ENCODE measurements at places on chromosomes 6 and 20.

- no peaks in the 10 kb centered on the region for H3K4me1 ChIP-seq
- H3K27me3 ChIP-seq: no peaks in the 10 kb centered on the region
- no peak for DNase-seq
- no peak overlapping the region for H3K4me3 ChIP-seq
- H3K36me3 ChIP-seq: no peaks in the 10 kb centered on the region
These were observed 82.7 kb upstream of the FABP7 start for GRCh38 chr6:122696853-122697252.

GRCh38 chr6:27133281-27134227, 113.9 kb upstream of the PRSS16 start:
- peak overlapping the region; percentile 71 for H3K4me3 ChIP-seq
- no peaks in the 10 kb centered on the region for H3K36me3 ChIP-seq
- no peaks in the 10 kb centered on the region for H3K27me3 ChIP-seq
- peak; percentile 41 for DNase-seq
- H3K27ac ChIP-seq: peak overlapping the region; percentile 79

GRCh38 chr6:1190366-1190765, 121.5 kb upstream of the FOXQ1 start:
- H3K36me3 ChIP-seq: no peaks in the 10 kb centered on the region
- no peak overlapping the region for H3K27ac ChIP-seq
- H3K4me3 ChIP-seq: no peak overlapping the region
- no peaks in the 10 kb centered on the region for H3K4me1 ChIP-seq
- no peaks in the 10 kb centered on the region for H3K27me3 ChIP-seq

DNA sequence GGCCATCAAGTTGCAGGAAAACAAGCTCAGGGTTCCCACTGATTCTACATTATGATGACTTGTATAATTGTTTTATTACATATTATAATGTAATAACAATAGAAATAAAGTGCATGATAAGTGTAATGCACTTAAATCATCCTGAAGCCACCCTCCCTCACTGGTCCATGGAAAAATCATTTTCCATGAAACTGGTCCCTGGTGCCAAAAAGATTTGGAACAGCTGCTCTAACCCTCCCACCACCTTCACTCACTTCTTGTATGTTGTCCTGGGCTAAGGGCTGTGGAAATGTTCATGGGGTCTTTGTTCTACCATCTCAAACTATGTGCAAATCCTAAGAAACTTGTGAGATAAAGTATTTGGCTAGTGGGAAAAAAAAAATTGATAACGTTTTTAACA, 133.8 kb downstream of the LRRC1 start:
- no peak overlapping the region for H3K4me3 ChIP-seq
- H3K4me1 ChIP-seq: no peaks in the 10 kb centered on the region
- H3K27ac ChIP-seq: no peak overlapping the region
- DNase-seq: no peak

GRCh38 chr6:166958926-166959861, 2.8 kb upstream of the RNASET2 start:
- H3K27ac ChIP-seq: peak overlapping the region; percentile 81
- H3K27me3 ChIP-seq: no peaks in the 10 kb centered on the region
- H3K36me3 ChIP-seq: no peaks in the 10 kb centered on the region
- peaks cover 45% of the 10 kb centered on the region for H3K4me1 ChIP-seq
- peak overlapping the region; percentile 40 for H3K4me3 ChIP-seq

GRCh38 chr6:67336014-67336413, 1299.1 kb upstream of the ADGRB3 start:
- no peak overlapping the region for H3K27ac ChIP-seq
- no peak overlapping the region for H3K4me3 ChIP-seq
- no peak for DNase-seq
- no peaks in the 10 kb centered on the region for H3K27me3 ChIP-seq
- H3K36me3 ChIP-seq: no peaks in the 10 kb centered on the region
- no peaks in the 10 kb centered on the region for H3K4me1 ChIP-seq

DNA sequence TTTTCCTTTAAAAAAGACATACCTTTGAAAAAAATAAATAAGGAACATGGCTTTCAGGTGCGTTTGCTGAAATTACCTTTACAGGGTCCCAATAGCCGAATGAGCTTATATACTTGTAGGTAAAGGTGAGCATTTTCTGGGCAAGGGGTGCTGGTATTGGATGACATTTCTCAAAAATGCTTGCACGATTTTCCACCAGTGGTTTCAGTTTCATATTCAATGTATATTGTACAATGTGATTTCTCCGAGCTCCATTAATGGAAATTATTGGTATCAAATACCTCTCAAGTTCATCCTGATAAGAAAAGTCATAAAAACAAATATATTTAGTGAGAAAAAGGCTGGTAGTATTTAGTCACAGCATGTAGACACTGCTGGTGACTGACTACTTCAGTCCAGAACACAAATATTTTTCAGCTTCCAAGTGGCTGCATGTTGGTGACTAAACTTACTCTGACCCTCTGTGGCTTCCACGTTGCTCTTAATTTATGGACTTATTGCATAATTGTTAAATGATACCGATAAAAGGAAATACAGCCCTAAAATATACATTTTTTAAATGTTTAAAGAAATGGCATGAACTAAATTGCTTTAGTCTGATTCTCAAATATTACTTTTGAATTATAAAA, 32.9 kb upstream of the ZBTB24 start:
- no peaks in the 10 kb centered on the region for H3K27me3 ChIP-seq
- no peaks in the 10 kb centered on the region for H3K36me3 ChIP-seq
- no peaks in the 10 kb centered on the region for H3K4me1 ChIP-seq
- peak overlapping the region; percentile 44 for H3K4me3 ChIP-seq
- DNase-seq: no peak

DNA sequence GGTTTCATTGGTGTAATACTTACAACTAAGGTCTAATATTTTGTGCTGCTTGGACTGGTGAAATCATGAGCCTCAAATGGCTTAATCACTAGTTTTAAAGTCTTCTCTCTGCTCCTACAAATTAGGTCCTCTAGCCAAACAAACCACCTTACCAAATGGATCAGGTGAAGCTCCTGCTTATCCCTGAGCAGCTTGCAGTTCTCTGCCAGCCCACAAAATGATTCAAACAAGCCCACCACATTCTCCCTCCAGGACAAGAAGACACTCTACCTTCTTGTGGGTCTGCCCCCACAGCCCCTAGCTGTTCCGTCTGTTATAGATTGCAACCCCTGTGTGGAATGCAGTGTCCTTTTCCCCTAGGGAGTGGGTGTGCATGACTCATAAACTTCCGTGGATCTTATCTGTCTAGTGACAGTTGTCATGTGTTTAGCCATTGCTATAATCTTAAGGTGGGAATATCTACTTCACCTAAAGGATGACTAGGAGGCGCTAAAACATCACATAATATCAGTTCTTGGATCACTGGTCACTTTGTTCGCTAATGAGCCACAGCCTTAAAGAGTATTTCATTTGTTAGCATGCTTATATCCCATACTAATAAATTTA, 940.5 kb upstream of the MANEA start:
- H3K27ac ChIP-seq: no peak overlapping the region
- H3K4me1 ChIP-seq: no peaks in the 10 kb centered on the region
- DNase-seq: no peak
- H3K36me3 ChIP-seq: no peaks in the 10 kb centered on the region
- H3K27me3 ChIP-seq: no peaks in the 10 kb centered on the region
- H3K4me3 ChIP-seq: no peak overlapping the region

- H3K4me3 ChIP-seq: no peak overlapping the region
- DNase-seq: no peak
- no peaks in the 10 kb centered on the region for H3K4me1 ChIP-seq
- H3K27ac ChIP-seq: no peak overlapping the region
These were observed 32.8 kb downstream of the PSMB9 start for GRCh38 chr6:32886681-32887383.

DNA sequence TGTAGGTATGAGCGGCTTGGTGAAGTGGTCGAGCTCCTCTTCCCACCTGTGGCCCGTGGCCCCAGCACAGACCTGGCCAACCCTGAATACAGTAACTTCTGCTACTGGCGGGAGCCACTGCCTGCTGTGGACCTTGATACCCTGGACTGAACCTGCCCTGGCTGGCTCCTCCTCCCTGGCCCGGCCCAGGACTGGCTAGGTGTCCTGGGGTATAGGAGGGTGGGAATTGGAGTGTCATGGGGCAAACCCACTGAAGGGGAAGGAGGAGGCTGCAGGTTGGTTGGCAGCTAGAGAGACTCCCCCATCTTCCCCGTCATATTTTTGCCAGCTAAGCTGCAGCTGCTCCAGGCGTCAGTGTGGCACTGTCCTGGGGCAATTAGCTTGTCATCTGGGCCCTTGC, 7.9 kb downstream of the EMILIN3 start:
- H3K4me1 ChIP-seq: no peaks in the 10 kb centered on the region
- H3K36me3 ChIP-seq: no peaks in the 10 kb centered on the region
- no peaks in the 10 kb centered on the region for H3K27me3 ChIP-seq
- DNase-seq: no peak
- H3K4me3 ChIP-seq: no peak overlapping the region

DNA sequence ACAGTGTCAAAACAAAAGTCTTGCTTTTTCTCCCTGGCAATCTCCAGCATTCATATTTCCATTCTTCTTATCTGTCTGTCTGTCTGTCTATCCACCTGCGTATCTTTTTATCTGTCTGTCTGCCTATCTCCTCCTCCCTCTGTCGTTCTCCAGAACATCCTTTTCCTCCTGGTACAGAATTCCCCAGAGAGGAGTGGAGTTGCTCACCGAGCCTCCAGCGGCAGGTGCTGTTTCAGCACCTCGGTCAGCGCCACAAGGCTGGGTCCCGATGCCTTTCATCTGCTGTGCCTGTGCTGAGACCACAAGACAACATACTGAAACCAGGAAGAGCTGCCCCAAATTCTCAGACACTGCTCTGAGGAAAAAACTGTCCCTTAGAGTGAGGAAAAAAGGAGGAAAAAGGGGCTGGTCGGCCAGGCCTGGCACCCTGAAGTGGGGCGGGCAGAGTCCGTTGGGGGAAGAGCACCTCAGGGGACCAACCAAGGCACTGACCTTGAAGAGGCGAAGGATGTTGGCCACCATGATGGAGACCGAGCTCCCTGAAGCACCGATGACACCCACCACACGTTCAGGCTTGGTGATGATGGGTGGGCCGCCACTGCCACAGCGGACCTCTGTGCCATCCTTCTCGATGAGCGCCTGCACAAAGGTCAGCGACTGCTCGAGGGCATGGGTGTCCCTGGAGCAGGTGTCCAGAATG, 13.3 kb downstream of the GRM4 start:
- H3K4me1 ChIP-seq: no peaks in the 10 kb centered on the region
- H3K4me3 ChIP-seq: no peak overlapping the region
- DNase-seq: no peak
- H3K27me3 ChIP-seq: no peaks in the 10 kb centered on the region

DNA sequence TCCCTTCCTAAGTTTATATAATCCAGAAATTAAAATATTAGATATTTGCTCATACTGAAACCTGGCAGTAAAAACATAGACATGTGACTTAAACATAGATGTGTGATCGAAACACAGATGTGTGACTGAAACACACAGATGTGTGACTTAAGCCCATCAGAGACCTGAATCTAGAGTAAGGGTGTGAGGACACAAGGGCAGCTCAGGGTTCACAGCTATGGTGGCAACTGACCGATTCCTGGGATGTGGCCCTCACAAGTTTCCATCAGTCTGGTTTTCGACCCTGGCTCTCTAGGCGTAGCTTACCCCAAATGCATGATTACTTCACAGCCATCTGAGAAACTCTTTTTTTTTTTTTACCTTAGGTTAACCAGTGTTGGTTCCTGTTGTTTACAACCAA, 137.0 kb downstream of the NRN1 start:
- DNase-seq: no peak
- H3K4me3 ChIP-seq: no peak overlapping the region
- H3K27me3 ChIP-seq: no peaks in the 10 kb centered on the region
- no peaks in the 10 kb centered on the region for H3K36me3 ChIP-seq
- peaks cover 18% of the 10 kb centered on the region for H3K4me1 ChIP-seq

GRCh38 chr6:18444111-18444510, 57.0 kb downstream of the RNF144B start:
- H3K36me3 ChIP-seq: no peaks in the 10 kb centered on the region
- H3K4me1 ChIP-seq: no peaks in the 10 kb centered on the region
- H3K4me3 ChIP-seq: no peak overlapping the region
- DNase-seq: no peak

DNA sequence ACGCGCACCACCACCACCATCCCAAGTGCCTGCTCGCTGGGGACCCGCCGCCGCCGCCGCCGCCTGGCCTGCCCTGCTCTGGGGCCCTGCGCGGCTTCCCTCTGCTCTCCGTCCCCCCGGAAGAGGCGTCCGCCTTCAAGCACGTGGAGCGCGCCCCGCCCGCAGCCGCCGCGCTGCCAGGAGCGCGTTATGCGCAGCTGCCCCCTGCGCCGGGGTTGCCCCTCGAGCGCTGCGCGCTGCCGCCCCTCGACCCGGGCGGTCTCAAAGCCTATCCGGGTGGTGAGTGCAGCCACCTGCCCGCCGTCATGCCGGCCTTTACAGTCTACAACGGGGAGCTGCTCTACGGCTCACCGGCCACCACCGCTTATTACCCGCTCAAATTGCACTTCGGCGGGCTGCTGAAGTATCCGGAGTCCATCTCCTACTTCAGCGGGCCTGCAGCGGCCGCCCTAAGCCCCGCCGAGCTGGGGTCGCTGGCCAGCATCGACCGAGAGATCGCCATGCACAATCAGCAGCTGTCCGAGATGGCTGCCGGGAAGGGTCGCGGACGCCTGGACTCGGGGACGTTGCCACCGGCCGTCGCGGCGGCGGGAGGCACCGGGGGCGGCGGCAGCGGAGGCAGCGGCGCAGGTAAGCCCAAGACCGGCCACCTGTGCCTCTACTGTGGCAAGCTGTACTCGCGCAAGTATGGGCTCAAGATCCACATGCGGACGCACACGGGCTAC, 7.2 kb downstream of the PRDM13 start:
- no peak overlapping the region for H3K27ac ChIP-seq
- no peak for DNase-seq
- peaks cover 82% of the 10 kb centered on the region for H3K27me3 ChIP-seq
- no peaks in the 10 kb centered on the region for H3K36me3 ChIP-seq
- peak overlapping the region; percentile 57 for H3K4me3 ChIP-seq
- H3K4me1 ChIP-seq: peaks cover 27% of the 10 kb centered on the region

GRCh38 chr6:148700741-148701311, 46.0 kb upstream of the UST start:
- H3K4me3 ChIP-seq: peak overlapping the region; percentile 47
- peak; percentile 6 for DNase-seq
- no peaks in the 10 kb centered on the region for H3K36me3 ChIP-seq
- H3K27ac ChIP-seq: no peak overlapping the region

- H3K4me3 ChIP-seq: no peak overlapping the region
- H3K27me3 ChIP-seq: no peaks in the 10 kb centered on the region
- no peak for DNase-seq
- no peaks in the 10 kb centered on the region for H3K4me1 ChIP-seq
These were observed 6.3 kb upstream of the TRIM27 start for GRCh38 chr6:28929887-28930620.

- peak overlapping the region; percentile 95 for H3K4me3 ChIP-seq
- no peak for DNase-seq
- H3K4me1 ChIP-seq: peaks cover 34% of the 10 kb centered on the region
- peaks cover 2% of the 10 kb centered on the region for H3K36me3 ChIP-seq
- peak overlapping the region; percentile 96 for H3K27ac ChIP-seq
These were observed 584 bp downstream of the MTCH1 start for GRCh38 chr6:36985417-36985807.

- H3K4me1 ChIP-seq: peaks cover 7% of the 10 kb centered on the region
- no peaks in the 10 kb centered on the region for H3K27me3 ChIP-seq
- no peaks in the 10 kb centered on the region for H3K36me3 ChIP-seq
- H3K4me3 ChIP-seq: no peak overlapping the region
These were observed 105.8 kb upstream of the DUSP22 start for GRCh38 chr6:186340-186965.

- H3K27me3 ChIP-seq: no peaks in the 10 kb centered on the region
- H3K36me3 ChIP-seq: peaks cover 9% of the 10 kb centered on the region
- no peak for DNase-seq
These were observed 3.2 kb downstream of the OSBPL2 start for GRCh38 chr20:62241506-62241905.
